ENCODE measurements at places on chromosomes 1 and 21. TPM values are rescaled to one million over a fixed set of nuclear protein-coding genes. Genes with fewer than 3 reads are reported as not detected.

Gene PLA2G2F
- polyA plus RNA-seq = not detected

Gene SYTL1
- 85.3 TPM for polyA plus RNA-seq

Gene FCRL5
- 138 TPM for polyA plus RNA-seq

Gene RIPPLY3
- not detected for polyA plus RNA-seq

Gene RPAP2
- 16.5 TPM for polyA plus RNA-seq

Gene SPTA1
- 0.15 TPM for polyA plus RNA-seq

Gene SSX2IP
- polyA plus RNA-seq = 5.9 TPM

Gene LCE3E
- polyA plus RNA-seq = not detected

Gene C1orf159
- 4.5 TPM for polyA plus RNA-seq

Gene TFF2
- not detected for polyA plus RNA-seq

Gene PRDM15
- polyA plus RNA-seq = 1.4 TPM

Gene MRAP
- not detected for polyA plus RNA-seq

Gene ADAMTSL4
- not detected for polyA plus RNA-seq

Gene ERVH48-1
- not detected for polyA plus RNA-seq

Gene ATP1A4
- not detected for polyA plus RNA-seq

Gene ZSWIM5
- 0.11 TPM for polyA plus RNA-seq

DNA sequence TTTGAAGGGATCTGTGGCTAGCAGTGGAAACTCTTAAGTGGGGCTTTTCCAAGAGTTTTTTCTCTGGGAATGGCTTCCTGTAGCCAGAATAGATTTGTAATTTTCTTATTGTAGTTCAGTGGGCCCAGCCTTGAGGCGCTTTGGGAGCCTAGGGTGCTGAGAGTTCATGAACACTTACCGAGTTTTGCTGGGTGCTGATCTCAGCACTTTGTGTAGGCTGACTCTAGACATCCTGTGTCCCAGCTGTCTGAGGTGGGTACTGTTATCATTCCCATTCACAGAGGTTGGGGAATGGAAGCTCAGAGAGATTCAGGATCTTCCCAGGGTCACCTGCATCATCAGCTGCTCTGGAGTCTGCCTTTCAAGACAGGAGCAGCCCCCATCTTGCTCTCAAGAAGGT, 7.0 kb downstream of the PPFIA4 start:
- DNase-seq = no peak

DNA sequence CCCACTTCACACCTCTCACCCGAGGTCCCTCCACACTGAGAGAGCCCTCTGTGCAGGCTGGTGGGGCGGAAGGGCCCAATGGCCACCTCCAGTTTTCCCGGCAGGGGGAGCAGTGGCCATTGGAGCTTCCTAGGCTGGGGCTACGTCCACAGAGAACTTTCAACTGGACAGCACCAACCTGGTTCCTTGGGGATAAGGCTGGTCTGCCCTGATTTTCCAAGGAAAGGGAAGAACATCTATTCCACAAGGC, 20.3 kb upstream of the LAPTM5 start:
- DNase-seq = no peak

- no peak for DNase-seq
These were observed 953 bp downstream of the TRIM46 start for GRCh38 chr1:155174324-155175280.

GRCh38 chr1:220954321-220955075, 75.3 kb downstream of the HLX start:
- no peak for DNase-seq

- DNase-seq = no peak
These were observed 24.2 kb downstream of the SNRNP40 start for GRCh38 chr1:31272369-31272768.

DNA sequence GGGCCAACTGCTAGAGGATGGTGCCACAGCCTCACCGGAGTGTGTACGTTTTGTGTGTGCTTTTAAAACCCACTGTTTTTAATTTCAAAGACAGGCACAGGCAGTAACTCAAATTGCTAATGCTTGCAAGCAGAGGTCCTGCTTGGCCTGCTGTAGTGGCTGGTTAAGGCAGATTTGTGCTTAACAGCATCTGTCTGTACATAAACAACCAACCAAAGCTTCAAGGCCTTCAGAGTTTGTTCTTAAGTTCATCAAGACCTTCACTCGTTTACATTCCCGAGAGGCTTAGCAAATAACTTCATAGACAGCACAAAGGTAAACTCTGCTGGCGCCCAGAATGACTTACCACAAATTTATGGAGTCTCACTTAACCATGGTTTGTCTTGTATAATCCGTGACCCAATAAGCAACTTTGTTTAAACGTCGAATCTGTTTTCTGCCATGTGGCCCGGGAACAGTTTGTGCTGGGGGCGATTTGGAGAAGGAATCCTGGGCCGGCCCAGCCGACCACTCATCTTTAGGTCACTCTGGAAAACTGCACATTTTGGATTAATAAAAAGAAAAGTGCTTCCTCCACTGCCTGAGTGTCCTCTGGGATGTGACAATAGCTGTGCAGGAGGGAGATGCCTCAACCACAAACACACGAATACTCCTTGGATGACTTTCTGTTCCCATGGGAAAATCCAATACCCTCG, 58.1 kb downstream of the CAPZB start:
- no peak for DNase-seq

DNA sequence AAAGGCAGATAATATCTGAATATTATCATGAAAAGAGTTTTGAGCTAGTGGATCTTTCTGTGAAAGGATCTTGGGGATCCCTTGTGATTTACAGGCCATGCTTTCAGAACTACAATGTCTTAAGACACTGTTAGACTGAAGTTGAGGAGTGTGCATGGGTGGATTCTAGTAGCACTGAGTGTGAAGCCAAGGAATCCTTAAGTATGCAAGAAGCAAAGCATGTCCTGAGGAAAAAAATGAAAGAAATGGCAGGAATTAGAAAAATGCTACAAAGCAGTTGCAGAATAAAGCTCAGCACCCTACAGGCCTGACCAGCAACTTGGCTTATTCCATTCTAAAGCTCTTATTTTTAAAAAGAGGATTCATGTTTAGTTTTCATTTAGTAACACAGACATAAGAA, 11.9 kb downstream of the STX6 start:
- no peak for DNase-seq

GRCh38 chr21:45266518-45267389, 20.9 kb downstream of the POFUT2 start:
- DNase-seq = no peak

DNA sequence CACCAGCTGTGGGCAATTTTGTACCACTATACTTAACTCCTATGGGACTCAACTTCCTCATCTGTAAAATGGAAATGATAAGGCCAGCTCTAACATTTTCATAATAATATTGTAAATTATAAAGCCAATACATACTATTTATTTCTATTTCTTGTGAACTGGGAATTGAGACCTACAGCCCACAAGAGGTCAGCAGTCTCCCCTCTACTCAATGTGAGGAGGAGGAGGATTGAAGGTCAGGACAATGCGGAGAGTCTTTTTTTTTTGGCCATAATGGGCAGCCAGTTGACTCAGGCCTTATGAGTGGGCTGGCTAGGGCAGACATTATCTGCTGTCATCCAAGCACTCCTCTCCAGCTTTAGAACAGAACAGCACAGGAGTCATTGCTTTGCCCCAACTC, 90.5 kb downstream of the NUF2 start:
- no peak for DNase-seq

DNA sequence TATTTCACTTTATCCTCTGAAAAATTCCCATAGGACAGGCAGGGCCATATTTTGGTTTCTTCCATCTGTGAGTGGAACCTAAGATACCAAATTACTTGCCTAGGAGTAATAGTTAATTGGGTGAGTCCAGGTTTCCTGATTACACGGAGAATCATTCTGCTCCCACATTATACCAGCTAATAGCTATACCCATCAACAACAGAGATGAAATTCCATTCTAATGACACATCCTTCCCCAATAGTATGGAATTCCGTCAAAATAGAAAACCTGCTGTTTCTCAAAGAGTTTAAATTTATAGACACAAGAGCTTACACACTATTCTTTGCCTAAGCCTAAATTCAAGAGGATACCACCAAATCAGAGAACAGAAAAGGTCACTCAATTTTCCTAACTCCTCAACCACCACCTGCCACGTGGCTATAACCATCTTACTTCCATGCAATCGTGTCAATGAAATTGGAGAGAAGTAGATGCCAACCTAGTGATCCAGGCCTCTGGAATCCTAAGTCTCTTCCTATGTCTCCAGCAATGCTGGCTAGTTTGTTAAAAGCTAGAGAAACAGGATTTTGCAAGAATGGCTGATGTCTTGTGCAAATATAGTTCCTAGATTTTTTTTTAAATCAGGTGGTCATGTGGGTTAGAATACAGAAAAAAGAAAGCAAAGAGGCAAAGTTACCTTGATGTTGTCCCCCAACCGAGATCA, 6.2 kb downstream of the PPT1 start:
- no peak for DNase-seq
